ENCODE measurements at places on chromosomes 1 and 21.

GRCh38 chr21:40658311-40658710 is 188.6 kb downstream of the DSCAM start:
- no peak for DNase-seq

DNA sequence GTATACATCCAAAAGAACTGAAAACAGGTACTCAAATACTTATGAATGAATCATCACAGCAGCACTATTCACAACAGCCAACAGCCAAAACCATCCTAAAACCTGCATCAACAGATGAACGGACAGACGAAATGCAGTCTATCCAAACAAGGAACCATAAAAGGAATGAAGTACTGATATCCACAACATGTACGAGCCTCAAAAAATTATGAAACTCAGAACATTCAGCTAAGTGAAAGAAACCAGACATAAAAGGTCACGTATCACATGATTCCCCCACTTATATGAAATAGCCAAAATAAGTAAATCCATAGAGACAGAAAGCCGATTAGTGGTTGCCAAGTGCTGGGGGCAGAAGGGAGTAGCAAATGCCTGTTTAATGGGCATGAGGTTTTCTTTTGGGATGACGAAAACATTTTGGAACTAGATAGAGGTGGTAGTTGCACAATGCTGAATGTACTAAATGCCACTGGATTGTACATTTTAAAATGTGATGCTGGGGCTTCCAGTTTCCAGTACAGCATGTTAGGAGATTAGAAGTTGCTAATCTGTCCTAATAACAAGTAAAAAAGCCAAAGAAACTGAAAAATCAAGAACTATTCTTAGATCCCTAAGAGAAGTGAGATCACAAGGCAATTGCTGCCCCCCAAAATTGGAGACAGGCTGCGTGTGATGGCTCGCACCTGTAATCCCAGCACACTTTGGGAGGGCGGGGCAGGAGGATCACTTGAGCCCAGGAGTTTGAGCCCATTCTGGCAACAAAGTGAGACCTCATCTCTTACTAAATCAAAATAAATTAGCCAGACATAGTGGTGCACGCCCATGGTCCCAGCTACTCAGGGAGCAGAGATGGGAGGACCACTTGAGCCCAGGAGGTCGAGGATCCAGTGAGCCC is 25.3 kb downstream of the CLSTN1 start:
- no peak for DNase-seq

GRCh38 chr1:119318466-119319309 is 49.9 kb upstream of the HAO2 start:
- DNase-seq, result no peak

DNA sequence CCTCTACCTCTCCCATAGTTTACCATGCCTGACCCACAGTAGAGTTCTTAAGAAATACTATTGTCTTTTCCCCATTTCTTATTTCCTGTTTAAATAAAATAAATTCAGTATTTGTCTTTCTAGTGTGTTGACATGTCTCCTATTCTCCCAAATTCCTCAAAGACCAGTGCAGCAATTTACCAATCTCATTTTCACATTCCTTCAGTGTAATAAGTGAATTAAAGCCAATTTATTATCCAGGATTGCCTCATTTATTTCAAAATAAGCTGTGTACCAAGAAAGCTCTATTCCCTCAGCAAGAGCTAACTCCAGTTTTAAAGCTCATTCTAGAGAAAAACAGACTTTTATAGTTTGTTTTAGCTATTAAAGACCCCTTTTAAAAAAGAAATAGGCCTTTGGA is 49.9 kb downstream of the DISC1 start:
- no peak for DNase-seq

DNA sequence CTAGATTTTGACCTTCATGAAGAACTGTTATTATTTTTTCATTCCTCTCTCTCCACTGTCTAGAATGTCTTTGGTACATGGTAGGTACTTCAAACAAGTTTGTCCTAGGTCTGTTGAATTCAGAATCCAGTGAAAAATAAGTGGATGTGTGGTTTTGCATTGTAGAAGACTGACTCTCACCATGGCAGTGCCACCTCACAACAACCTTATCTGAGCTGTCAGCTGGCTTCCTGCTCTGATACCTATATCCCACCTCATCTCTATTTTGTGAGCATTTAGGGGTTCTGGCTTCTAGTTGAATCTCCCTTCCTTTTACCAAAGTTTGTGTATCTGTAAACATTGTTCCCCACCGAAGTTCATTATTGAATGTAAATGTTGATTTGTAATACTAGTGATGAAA is 9.1 kb downstream of the SWT1 start:
- DNase-seq, result no peak

DNA sequence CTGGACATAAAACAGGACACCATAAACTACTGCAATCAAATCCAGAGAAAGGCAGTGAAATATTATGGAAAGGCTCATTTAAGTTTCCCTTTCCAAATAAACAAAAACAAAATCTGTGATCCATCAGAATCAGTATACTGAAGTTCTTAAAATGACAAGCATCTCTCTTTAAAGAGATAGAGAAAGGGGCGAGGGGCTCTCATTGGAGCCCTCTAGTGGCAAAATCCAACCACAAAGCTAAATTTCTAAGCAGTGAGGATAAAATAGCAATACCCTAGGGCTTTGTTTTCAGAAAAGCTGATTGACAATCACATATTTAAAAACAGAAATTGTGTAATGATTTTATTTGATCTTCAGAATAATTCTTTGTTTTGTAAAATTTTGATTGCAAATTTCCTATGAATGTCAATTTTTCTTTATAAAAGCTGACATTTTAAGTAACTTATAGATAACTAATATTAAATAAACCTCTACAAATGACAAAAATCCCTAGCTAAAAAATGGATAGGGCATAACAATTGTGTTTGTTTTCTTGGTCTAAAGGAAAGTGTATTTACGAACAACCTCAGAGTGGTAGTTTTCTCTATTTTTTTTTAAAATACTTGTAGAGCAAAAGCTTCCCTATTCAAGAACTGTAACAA is 138.2 kb downstream of the COL24A1 start:
- no peak for DNase-seq

DNA sequence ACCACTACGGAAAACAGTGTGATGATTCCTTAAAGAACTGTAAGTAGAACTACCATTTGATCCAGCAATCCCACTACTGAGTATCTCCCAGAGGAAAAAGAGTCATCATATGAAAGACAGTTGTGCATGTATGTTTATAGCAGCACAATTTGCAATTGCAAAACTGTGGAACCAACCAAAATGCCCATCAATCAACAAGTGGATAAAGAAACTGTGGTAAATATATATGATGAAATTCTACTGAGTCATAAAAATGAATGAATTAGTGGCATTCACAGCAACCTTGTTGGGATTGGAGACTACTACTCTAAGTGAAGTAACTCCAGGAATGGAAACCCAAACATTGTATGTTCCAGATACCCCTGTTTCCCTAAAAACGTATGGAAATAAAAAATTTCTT is 337.0 kb upstream of the PTBP2 start:
- DNase-seq, result no peak

- no peak for DNase-seq
Measured at GRCh38 chr1:214857716-214858115, 224.8 kb upstream of the KCNK2 start.

DNA sequence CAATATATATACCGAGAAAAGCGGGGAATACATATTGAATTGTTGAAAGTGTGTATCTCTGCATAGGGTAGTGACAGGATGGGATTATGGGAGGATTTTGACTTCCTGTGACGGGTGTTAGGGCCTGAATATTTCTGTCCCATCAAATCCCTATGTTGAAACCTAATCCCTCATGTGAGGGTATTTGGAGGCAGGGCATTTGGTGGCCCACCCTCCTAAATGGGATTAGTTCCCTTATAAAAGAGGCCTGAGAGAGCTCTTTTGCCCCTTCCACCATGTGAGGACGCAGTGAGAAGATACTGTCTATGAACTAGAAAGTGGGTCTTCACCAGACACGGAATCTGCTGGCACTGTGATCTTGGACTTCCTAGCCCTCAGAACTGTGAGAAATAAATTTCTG is 137.3 kb downstream of the ZSCAN20 start:
- no peak for DNase-seq

GRCh38 chr1:154992721-154993571 is 440 bp upstream of the LENEP start:
- no peak for DNase-seq

- no peak for DNase-seq
Measured at GRCh38 chr1:151060657-151061421, 642 bp downstream of the MLLT11 start.

- DNase-seq, result no peak
Measured at GRCh38 chr21:41778930-41779600, 12.2 kb upstream of the RIPK4 start.

DNA sequence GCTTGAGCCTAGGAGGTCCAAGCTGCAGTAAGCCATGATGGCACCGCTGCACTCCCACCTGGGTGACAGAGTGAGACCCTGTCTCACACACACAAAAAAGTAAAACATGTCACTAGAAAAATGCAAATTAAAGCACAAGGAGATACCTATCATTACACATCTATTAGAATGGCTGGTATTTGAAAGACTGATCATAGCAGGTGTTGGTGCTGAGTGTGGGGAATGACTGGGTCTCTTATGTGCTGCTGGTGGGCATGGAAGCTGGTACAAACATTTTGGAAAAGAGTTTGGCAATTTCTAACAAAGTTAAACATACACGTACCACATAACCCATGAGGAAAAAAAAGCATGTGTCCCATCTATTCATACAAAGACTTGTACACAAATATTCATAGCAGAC is 142.1 kb upstream of the ZBTB40 start:
- no peak for DNase-seq

DNA sequence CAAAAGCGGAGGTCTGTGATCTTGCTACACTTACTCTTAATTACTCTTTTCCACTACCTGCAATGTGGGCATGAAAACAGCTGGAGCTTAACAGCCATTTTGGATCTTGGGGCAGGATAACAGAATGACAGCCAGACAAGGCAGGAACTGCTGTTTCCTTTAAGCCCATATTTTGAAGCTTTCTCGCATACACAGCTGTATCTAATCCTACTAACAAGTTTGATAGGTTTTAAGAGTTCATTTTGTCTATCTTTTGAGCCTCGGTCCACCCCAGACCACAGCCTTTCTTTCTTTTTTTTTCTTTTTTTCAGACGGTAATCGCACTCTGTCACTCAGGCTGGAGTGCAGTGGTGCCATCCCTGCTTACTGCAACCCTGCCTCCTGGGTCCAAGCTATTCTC is 42.4 kb upstream of the CRB1 start:
- DNase-seq, result no peak

DNA sequence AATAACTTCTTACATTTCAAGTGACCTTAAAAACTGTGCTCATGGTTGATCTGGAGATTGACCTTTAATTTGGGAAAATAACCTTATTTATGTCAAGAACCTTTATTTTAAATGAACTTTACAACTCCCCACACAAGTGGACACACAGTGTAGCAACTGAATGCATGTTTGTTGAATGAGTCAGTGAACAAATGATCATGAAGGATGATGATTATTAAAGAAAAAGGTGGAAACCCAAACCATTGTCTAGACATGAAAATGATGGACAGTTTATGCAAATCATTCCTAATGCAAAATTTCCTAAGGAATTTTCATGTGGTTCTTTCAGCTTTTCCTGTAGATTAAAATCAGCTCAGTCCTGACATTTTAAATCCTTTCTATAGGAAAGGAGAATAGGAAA is 439.8 kb upstream of the RUNX1 start:
- DNase-seq, result no peak

DNA sequence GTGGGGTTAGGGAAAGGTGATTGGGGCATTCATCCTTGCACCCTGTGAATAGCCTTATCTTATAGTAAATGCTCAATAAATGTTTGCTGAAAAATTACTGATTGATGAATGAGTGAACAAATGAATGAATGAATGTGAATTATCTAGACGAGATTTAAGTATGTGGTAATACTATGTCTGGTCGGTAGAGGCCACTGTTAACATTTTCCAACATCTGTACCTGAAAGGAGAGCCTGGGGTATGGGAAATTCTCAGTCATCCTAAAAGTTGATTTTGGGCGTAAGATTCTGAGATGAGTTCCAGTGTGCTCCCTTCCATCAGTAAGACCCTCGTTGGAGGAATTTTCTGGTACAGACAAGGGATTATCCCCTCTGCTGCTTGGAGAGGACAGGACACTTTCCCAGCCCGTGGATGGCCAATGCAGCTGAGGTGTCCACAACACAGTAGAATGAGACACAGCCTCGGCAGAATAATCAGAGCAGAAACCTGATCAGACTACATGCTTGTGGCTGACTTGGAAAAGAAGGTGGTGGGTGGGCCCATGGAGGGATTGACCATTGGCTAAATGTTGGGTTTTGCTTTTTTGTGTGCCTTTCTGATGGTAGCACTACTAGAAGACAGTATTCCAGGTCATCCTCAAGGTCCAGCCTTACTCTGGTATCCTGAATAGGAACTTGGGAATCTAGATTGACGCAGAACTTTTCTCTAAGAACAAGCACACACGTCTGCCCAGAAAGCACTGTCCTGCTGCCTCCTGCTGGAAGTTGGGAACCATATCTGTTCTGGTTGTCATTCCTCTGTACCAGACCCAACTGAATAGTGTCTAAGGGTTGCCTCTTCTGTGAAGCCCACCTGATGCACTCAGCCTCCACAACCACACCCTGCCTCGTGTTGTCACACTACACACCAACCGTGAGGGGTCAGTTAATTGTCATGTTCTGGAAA is 262.0 kb downstream of the TNR start:
- no peak for DNase-seq

DNA sequence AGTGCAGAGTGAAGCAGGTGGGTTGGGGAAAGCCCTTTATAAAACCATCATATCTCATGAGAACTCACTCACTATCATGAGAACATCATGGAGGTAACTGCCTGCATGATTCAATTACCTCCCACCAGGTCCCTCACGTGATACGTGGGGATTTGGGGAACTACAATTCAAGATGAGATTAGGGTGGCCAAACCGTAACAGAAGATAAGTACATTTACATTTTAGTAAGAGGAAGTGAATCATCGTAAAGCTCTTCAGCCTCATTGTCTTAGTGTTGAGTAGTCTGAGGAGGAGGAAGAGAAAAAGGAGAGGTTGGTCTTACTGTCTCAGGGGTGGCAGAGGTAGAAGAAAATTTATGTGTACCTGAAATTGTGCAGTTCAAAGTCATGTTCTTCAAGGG is 1053.4 kb upstream of the ADGRL4 start:
- DNase-seq, result no peak

Measured in esophagus squamous epithelium (tissue), 5 donors.